Temporal lobe (tissue), 4 donors: ENCODE measurements at places on chromosomes 1 and 21. TPM values are rescaled to one million over a fixed set of nuclear protein-coding genes. Genes with fewer than 3 reads are reported as not detected.

FAM229A gene
- total RNA-seq: 2.2 TPM

SPRR1B gene
- total RNA-seq: not detected

PCBP3 gene
- total RNA-seq: 2.7 TPM

DMRTA2 gene
- 3.2 TPM for total RNA-seq

MTARC1 gene
- total RNA-seq: 13.5 TPM

DAB1 gene
- total RNA-seq: 42.3 TPM

BMP8B gene
- total RNA-seq: 0.49 TPM

PEX19 gene
- 21.1 TPM for total RNA-seq

IVL gene
- under 0.01 TPM for total RNA-seq

PRELP gene
- total RNA-seq: 0.49 TPM

C1QC gene
- total RNA-seq: 5.2 TPM

CYP2J2 gene
- total RNA-seq: 0.49 TPM

LMX1A gene
- total RNA-seq: not detected

TFF2 gene
- total RNA-seq: not detected

TNNT2 gene
- 0.25 TPM for total RNA-seq

EXTL2 gene
- total RNA-seq: 25.3 TPM

FCRL4 gene
- not detected for total RNA-seq

ADIPOR1 gene
- total RNA-seq: 28.0 TPM
